Thoracic aorta endothelial cell (primary cell): ENCODE measurements at places on chromosomes 5 and 9. TPM values are rescaled to one million over a fixed set of nuclear protein-coding genes. Genes with fewer than 3 reads are reported as not detected.

The PCDHGA6 gene
- total RNA-seq: 2.1 and 2.9 TPM in 2 replicates

The LURAP1L gene
- total RNA-seq: 3.8 and 4.5 TPM in 2 replicates

The SLC34A3 gene
- not detected in 2 replicates for total RNA-seq

The SLCO6A1 gene
- not detected in 2 replicates for total RNA-seq

The SNCAIP gene
- total RNA-seq: 23.0 and 23.1 TPM in 2 replicates

The SYK gene
- total RNA-seq: not detected in 2 replicates

The GABRA6 gene
- 0.66 and 1.1 TPM in 2 replicates for total RNA-seq

The NR5A1 gene
- total RNA-seq: not detected in 2 replicates

The FAT2 gene
- total RNA-seq: under 0.01 TPM in 1 of 2 replicates, not detected in the other

The UAP1L1 gene
- total RNA-seq: 16.2 and 20.7 TPM in 2 replicates

The PSD2 gene
- not detected in 2 replicates for total RNA-seq

The DAB2IP gene
- total RNA-seq: 25.0 and 35.2 TPM in 2 replicates

The EPB41L4B gene
- 1.2 and 1.7 TPM in 2 replicates for total RNA-seq

The ARHGEF39 gene
- total RNA-seq: 1.5 and 4.2 TPM in 2 replicates

The PCDHA5 gene
- total RNA-seq: under 0.01 and 0.07 TPM in 2 replicates

The CAPSL gene
- total RNA-seq: not detected in 2 replicates

The DBH gene
- total RNA-seq: not detected in 2 replicates

The CCDC171 gene
- 2.1 and 2.9 TPM in 2 replicates for total RNA-seq

The EMB gene
- total RNA-seq: 0.07 and 0.13 TPM in 2 replicates

The ARAP3 gene
- 55.6 and 71.6 TPM in 2 replicates for total RNA-seq

The RNF183 gene
- total RNA-seq: not detected in 2 replicates

The COL15A1 gene
- total RNA-seq: not detected in 2 replicates

The PALM2AKAP2 gene
- 0.22 and 1.2 TPM in 2 replicates for total RNA-seq
